ENCODE measurements at places on chromosomes 13 and 19.
A peak's percentile ranks its signal among the peaks of the same experiment; 100 is the strongest.

DNA sequence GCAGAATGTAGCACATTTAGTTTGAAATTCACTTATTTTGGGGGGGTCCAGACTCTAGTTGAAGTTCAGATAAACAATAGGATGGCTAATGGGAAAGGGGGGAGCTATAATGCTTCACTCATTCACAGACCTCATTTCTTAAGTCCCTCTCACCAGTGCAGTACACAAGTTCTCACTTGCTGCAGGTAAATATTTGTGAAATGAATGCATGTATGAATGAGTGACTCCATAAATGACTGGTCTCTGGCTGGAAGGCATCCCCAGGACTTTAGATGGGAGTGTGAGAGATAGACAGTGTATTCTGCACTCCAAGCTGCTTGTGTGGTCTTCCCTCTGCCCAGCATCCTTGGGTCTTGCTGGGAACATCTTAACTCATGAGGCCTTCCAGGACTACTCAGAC lies 169.2 kb downstream of the ZIC5 start:
- no peak for DNase-seq

GRCh38 chr19:4914736-4915501 lies 5.6 kb downstream of the UHRF1 start:
- DNase-seq, result peak; percentile 61

DNA sequence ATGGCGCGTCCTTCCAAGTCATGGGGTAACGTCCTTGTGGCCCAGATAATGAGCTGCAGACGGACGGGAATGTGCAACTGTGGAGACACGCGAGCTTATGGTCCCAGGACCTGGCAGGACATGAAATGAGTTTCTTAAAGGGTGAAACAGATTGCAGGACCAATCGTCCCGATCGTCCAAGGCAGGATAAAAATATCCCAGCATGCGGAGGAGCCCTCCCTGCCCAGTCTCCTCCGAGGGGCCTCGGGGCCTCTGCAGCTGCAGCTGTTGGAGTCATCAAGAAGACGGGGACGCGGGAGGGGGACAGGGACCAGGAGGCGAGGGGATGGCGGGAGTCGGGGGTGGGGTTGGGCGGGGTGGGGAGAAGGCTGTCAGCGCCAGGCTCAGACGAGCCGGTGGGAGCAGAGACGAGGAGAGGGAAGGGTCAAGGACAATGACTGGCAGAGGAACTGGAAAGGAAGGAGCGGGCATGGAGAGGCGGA lies 14.4 kb upstream of the GARIN5A start:
- DNase-seq, result no peak

GRCh38 chr13:76790526-76790925 lies 95.7 kb downstream of the KCTD12 start:
- no peak for DNase-seq

DNA sequence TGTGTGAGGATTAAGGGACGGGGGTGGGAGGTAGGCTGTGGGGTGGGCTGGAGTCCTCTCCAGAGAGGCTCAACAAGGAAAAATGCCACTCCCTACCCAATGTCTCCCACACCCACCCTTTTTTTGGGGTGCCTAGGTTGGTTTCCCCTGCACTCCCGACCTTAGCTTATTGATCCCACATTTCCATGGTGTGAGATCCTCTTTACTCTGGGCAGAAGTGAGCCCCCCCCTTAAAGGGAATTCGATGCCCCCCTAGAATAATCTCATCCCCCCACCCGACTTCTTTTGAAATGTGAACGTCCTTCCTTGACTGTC lies 5.5 kb downstream of the FOSB start:
- DNase-seq, result no peak

DNA sequence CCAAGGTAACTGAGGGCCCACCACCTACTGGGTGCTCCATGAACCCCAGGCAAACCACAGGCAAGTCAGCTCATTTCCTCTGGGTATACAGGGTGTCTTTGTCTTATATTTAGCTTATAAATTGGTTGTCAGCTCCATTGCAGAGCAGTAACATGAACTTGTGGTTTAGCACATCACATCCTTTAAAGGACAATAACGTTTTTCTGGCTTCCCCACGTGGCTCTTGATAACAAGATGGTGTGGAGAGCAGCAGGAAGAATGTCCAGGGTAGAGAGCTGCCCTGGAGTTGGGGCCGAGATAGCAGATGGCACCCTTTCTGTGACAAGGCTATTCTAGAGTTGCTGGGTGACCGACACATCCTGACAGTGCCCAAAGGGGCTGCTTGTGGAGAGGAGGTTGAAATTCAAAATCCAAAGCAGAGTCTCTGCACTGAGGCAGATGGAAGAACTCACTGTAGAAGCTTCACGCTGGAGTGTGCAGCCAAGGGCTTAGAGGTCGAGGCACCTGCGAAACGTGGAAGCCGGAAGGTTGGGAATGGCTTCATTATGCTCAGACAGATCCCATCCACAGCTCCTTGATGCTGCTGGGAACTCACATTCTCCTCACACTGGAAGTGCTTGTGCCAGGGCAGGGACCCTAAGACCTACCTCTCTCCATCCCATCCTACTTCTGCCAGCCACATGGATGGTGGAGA lies 133.0 kb upstream of the FRY start:
- no peak for DNase-seq

DNA sequence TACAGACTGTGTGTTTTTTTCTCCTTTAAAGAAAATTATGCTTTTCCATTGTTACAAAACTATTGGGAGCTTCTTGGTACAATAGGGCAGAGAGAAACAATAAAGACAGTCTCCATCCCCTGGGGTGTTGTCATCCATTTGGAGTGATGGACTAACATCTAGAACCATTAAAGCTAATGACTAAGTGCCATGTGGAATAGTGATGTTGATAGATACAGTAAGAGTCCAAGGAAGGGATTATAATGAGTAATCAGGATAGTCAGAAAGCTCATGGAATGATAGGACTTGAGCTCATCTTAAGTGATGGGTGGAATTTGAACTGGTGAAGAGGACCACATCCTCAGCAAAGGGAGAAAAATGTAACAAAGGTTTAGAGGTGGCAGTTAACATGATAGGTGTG lies 24.1 kb upstream of the FRY start:
- no peak for DNase-seq

GRCh38 chr13:87769445-87769844 lies 98.3 kb downstream of the SLITRK5 start:
- no peak for DNase-seq

GRCh38 chr19:46296722-46297461 lies at the start of gene HIF3A:
Gene HIF3A (plus strand): TSS chr19:46297042. CDS start chr19:46297077, 35 bp downstream.
- no peak for DNase-seq

Data from stimulated activated CD4-positive, alpha-beta T cell treated with anti-CD3 and anti-CD28 coated beads, Interleukin-12 subunit alpha, Interleukin-12 subunit beta, amount 100 ng/mL, for 4 hours (primary cell).